ENCODE measurements at places on chromosomes 7 and 10.

DNA sequence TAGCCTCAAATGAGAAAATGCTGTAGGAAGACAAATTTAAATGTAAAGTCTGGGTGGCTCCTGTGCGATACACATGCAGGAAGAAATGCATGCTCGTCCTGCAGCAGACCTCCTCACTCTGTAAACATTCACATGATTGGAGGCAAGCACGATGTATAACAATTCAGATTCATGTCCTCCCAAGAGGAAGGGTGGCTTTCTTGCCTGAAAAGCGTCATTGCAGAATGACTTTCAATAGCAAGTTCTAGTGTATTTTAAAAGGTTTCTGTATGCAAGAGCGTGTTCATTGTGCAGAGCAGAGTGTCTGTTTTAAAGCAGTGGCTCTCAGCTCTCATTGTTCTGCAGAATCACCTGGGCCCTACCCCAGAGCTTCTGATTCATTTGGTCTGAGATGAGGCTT, 170.3 kb upstream of the CELF2 start:
- no peaks in the 10 kb centered on the region for H3K4me1 ChIP-seq
- peaks cover 11% of the 10 kb centered on the region for H3K27me3 ChIP-seq
- H3K36me3 ChIP-seq, result no peaks in the 10 kb centered on the region
- H3K4me3 ChIP-seq, result no peak overlapping the region

DNA sequence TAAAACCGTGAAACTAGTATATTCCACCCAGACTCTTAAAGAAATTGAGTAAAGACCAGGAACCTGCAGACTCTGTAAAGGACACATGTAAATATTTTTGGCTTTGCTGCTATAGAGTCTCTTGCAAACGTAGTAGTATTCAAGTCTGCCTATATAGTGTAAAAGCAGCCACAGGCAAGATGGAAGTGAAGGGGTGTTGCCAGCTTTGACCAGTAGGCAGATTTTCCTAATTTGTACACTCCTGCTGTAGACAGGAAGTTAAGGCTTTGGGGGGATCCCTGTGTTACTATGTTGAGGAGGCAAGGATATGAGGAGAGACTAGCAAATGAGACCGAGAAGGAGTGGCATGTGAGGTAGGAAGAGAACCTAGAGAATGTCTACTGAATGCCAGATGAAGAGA, 27.7 kb downstream of the WAC start:
- no peaks in the 10 kb centered on the region for H3K27me3 ChIP-seq
- peaks cover 40% of the 10 kb centered on the region for H3K4me1 ChIP-seq
- peaks cover 82% of the 10 kb centered on the region for H3K36me3 ChIP-seq
- DNase-seq, result no peak
- H3K27ac ChIP-seq, result peak overlapping the region; percentile 30
- H3K4me3 ChIP-seq, result no peak overlapping the region

GRCh38 chr7:14045651-14046050, 56.2 kb upstream of the ETV1 start:
- no peaks in the 10 kb centered on the region for H3K27me3 ChIP-seq
- no peak for DNase-seq
- H3K27ac ChIP-seq, result no peak overlapping the region
- H3K4me1 ChIP-seq, result no peaks in the 10 kb centered on the region
- H3K4me3 ChIP-seq, result no peak overlapping the region

DNA sequence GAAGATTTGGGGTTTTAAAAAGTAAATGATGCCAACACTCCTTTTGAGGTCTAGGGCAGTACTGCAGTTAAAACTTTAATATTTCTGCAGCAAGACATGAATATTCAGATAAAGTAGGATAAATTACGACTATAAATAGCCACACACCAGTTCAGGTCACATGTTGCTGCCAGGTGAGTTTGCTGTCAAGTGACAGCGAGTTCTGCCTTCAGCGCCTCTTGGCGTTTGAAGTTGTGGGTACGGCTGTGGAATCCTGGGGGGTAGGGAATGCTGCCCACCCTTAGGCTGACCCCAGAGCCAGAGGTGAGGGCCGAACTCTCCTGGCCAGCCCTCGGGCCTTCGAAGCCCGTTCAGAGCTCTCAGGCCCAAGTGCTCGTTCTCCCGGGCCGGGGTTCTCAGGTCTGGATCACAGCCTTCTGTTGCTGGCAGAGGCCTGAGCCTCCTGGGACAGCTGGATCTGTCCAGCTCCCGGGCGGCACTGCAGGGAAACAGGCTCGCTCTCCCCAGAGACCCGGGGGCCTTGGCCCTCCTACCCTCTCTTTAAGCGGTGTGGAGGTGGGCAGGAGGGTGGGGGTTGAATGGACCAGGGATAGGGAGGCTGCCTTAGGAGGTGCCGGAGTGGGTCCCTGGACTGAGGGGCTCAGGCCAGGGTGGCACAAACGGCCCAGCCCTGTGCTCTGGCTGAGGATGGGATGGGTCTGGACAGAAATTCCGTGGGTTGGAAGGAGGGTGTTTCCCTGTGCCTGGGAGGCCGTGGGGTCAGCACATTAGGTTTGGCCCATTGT, 5.4 kb downstream of the BRI3 start:
- DNase-seq, result no peak
- H3K27me3 ChIP-seq, result no peaks in the 10 kb centered on the region
- H3K4me3 ChIP-seq, result no peak overlapping the region
- peaks cover 2% of the 10 kb centered on the region for H3K36me3 ChIP-seq

GRCh38 chr10:29646238-29646902, 11.6 kb upstream of the SVIL start:
- DNase-seq, result no peak
- peak overlapping the region; percentile 20 for H3K4me3 ChIP-seq
- peaks cover 42% of the 10 kb centered on the region for H3K4me1 ChIP-seq
- no peaks in the 10 kb centered on the region for H3K36me3 ChIP-seq
- H3K27ac ChIP-seq, result no peak overlapping the region
- peaks cover 10% of the 10 kb centered on the region for H3K27me3 ChIP-seq

- peaks cover 8% of the 10 kb centered on the region for H3K36me3 ChIP-seq
- peaks cover 11% of the 10 kb centered on the region for H3K4me1 ChIP-seq
- peak within 1 kb of the TSS; percentile 51 for H3K4me3 ChIP-seq
- peaks cover 72% of the 10 kb centered on the region for H3K27me3 ChIP-seq
- no peak for DNase-seq
Observed at GRCh38 chr7:27165089-27165995, at the start of gene HOXA9. TSS of gene HOXA9 (minus strand) at chr7:27165537. CDS start at chr7:27165457, 80 bp downstream.
